A549 treated with GW870086 at 1 μM for 4 hours (cell line): ENCODE measurements at places on chromosomes 5 and 9. TPM values are rescaled to one million over a fixed set of nuclear protein-coding genes. Genes with fewer than 3 reads are reported as not detected.

PTGES gene
- 172 to 205 TPM (median 174 TPM) in 5 replicates for total RNA-seq

NSD1 gene
- total RNA-seq: 16.1 to 24.5 TPM (median 20.0 TPM) in 5 replicates

CDH12 gene
- total RNA-seq: not detected in 5 replicates

RIMOC1 gene
- 8.4 to 12.3 TPM (median 10.5 TPM) in 5 replicates for total RNA-seq

EGFLAM gene
- total RNA-seq: 0.11 to 0.51 TPM (median 0.17 TPM) in 5 replicates

SPATA6L gene
- 1.4 to 2.9 TPM (median 2.2 TPM) in 5 replicates for total RNA-seq

PRELID1 gene
- total RNA-seq: 304 to 397 TPM (median 381 TPM) in 5 replicates

DDX4 gene
- not detected in 5 replicates for total RNA-seq

C1QTNF2 gene
- 0.05 to 0.16 TPM (median 0.11 TPM) in 5 replicates for total RNA-seq

TPPP gene
- total RNA-seq: 4.6 to 6.9 TPM (median 5.6 TPM) in 5 replicates

FRMD3 gene
- 4.8 to 7.6 TPM (median 6.2 TPM) in 5 replicates for total RNA-seq

OBP2B gene
- not detected in 5 replicates for total RNA-seq

KIF12 gene
- total RNA-seq: 1.5 to 2.3 TPM (median 2.0 TPM) in 5 replicates

NUTM2G gene
- not detected in 5 replicates for total RNA-seq
